Head of caudate nucleus (tissue), 42 donors: ENCODE measurements at places on chromosomes 4 and X.

DNA sequence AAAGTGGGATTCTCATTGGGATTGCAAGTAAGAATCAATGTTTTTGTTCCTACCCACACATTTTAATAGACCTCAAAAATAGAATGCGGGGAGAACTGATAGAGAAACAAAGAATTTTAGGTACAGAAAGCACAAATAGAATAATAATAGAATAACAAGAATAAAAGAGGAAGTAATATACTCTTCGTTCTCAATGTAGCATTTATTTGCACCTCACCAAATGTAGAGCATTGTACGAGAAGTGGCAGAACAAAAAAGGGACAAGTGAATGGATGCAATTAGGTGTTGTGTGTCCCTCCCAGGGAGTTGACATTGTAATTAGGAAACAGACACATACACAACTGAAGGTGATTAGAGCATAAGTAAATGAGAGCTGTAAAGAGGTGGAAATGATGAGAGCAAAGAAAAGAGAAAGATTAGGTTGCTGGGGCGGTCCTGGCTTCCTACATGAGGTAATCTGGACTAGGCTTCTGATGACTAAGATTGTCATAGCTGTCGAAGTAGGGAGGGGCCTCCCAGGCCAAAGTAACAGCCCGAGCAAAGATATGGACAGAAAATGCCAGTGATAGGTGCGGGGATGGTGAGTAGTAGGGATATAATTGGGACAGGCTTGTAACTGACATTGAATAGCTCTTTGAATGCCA lies 10.4 kb downstream of the RAB9A start:
- DNase-seq, result no peak

DNA sequence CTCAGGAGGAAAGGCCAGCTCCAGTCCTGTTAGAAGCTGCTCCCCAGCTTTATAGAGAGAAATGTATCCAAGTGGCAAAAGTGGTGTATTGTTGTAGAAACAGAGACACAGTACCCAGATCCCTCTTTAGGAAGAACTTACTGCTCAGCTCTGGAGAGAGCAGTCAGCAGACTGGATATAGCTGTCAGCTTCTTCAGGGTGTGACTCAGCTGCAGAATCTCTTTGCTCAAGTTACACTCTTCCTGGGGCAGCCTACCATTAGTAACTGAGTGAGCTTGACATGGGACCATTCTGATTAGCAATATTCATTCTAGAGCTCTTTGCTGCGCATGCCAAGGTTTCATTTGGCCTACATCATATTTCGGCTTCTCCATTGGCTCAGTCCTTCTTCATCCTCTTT lies 40.5 kb downstream of the ATP1B4 start:
- DNase-seq, result no peak

- DNase-seq, result no peak
These were observed 14.3 kb upstream of the TDO2 start for GRCh38 chr4:155889031-155889793.

DNA sequence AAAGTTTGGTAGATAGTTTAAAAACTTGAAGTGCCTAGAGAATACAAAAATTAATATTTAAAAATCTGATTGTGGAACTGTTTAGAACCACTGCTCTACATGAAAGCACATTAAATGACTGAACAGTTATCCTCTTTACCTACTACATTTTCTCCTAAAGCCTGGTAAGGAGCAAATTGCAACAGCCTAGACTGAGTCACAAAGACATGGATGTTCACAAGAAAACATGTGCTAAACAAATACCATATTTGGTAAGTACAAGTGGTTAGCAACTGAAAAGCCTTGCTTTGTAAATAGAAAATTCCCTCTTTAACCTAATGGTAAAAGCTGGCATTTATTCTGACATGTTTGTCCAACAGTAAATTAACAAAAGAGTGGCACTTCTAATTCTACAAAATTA lies 203.1 kb downstream of the FBXO8 start:
- no peak for DNase-seq

- DNase-seq, result no peak
These were observed 254.2 kb downstream of the NAF1 start for GRCh38 chr4:162912482-162912881.

- DNase-seq, result no peak
These were observed 197.5 kb downstream of the CCNG2 start for GRCh38 chr4:77354550-77354949.

GRCh38 chr4:69793732-69794131 lies 33.3 kb upstream of the SULT1B1 start:
- no peak for DNase-seq

- no peak for DNase-seq
These were observed 10.3 kb downstream of the AKAP17A start for GRCh38 chrX:1601768-1602085.

GRCh38 chrX:132853040-132853439 lies 105.4 kb downstream of the HS6ST2 start:
- no peak for DNase-seq

GRCh38 chr4:56424697-56425514 lies 10.5 kb downstream of the PPAT start:
- no peak for DNase-seq

GRCh38 chr4:88341227-88342192 lies 37.1 kb upstream of the HERC6 start:
- no peak for DNase-seq

DNA sequence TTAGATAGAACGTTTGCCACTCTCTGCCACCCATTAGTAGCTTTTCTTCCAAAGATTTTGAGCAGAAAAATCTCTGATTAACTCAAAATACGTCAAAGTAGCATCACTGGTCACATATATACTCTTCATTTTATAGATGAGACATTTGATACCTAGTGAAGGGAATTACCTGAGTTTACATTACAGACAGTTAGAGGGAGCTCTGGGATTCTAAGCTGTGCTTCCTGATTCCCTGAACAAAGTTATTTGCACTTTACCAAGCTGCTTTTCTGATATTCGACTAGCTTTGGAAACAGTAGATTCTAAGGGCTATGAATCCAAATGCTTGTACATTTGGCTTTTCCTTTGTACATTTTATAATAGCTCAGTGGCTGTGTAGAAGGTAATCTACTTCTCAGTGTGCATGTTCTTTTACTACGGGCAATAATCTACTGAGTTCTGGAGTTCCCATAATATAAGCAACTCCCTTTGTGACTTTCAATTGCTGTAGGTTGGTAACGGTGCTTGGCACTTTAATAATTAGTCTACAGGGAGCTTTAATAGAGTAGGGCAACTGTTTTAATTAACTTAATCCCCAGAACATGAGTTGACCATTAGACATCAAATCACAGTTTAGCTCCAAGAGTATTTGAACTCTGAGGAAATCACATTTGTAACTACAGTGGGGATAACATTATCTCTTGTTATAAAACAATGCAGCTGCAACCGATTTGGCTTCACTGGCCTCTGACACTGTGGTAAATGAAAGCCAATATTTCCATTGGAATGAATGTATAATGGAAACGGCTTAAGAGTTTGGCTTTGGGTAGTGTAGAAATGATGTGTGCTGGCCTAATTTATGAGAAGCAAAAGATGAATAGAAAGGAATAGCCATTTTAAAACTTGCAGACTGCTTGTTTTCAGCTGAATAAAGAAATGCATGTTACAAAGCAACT lies 1602.4 kb downstream of the STIM2 start:
- DNase-seq, result no peak

GRCh38 chr4:155568641-155569220 lies 97.9 kb upstream of the GUCY1A1 start:
- DNase-seq, result no peak

DNA sequence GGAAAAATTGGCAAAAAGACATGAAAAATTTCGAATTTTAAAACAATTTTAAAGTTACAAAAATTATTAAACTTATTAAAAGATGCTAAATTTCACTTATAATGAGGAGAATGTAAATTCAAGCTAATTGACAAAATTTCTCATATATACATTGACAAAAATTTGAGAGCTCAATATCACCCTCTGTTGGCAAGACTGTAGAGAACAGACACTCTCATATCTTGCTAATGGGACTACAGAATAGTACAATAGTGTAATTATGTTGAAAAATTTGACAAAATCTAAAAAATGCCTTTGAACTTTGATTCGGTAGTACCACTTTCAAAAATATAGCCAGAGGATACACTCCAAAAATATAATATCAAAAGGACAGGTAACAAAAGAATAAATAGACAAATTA lies 29.8 kb downstream of the DCAF8L2 start:
- DNase-seq, result no peak

GRCh38 chr4:169229571-169230028 lies 41.2 kb downstream of the SH3RF1 start:
- DNase-seq, result no peak

- DNase-seq, result no peak
These were observed 54.9 kb upstream of the STX18 start for GRCh38 chr4:4596720-4597119.

GRCh38 chr4:110704748-110705439 lies 82.0 kb upstream of the PITX2 start:
- DNase-seq, result no peak

DNA sequence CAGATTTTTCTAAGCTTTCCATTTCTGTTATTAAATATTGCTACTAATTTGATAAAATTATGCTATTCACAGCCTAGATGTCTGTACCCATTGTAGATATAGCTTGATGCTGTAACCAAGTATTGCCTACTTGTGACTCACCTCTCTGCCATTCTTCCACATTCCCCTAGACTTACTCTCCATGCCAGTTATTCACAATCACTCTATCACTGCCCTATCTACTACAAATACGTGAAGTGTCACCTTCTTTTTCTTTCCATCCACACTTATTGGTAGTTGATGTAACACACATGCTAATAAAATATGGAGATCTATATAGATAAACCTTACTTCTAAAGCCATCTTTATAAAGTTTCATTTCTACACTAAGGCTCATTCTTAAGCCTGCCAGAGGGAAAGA lies 179.4 kb upstream of the PACRGL start:
- no peak for DNase-seq

DNA sequence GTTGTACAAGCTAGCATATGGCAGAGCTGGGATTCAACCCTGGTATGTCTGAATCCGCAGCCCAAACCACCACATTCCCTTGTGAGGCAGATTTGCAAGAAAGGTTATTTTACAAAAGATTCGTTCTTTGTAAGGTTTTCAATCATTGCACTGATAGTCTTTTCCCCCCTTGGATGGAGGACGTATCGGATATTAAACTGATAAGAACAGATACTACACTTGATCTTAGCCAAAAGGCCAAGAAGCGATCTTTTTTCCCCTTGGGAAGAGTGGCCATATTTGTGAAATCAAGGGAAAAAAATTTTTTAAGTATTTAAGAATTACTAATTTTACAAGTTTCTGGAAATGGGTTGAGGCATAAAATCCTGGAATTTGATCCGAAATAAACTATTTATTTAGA lies 34.4 kb upstream of the MSMO1 start:
- no peak for DNase-seq

DNA sequence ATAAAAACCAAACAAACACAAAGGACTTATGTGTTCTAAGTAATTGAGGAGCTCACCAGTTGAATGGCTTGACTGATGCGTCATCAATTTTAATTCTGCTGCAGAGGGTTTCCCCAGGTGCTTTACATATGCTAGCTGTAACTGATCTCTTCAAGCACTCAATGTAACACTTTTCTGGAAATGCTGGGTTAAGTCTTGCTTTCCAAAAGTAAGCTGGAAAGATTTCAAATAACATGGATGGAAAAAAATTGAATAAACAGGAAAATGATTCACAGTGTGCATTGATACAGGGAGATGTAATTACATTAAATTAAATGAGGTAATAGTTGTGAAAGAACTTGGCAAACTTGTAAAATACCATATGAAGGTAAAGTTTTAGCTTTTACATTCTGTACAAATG lies 186.7 kb upstream of the WDFY3 start:
- DNase-seq, result no peak

GRCh38 chrX:84340968-84341367 lies 153.0 kb upstream of the RPS6KA6 start:
- no peak for DNase-seq

GRCh38 chrX:153414856-153415510 lies 3.7 kb downstream of the ZFP92 start:
- no peak for DNase-seq

DNA sequence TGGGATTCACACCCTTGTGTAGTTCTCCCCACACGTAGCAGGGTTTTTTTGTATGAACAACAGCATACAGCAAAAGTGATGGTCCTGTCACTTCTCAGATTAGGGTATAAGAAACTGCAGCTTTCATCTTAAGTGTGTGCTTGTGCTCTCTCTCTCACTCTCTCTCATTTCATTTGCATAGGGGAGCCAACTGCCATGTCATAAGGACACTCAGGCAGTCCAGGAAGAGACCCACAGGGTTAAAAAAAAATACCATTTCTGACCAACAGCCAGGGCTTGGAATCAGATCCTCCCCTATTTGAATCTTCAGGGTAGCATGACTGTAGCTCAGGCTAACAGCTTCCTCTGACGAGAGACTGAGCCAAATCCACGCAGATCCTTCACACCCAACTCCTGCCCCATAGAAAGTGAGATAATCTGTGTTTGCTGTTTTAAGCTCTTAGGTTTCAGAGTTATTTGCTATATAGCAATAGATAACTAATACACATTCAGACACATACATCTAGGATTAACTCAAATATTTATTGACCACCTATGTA lies 331.2 kb downstream of the PAPSS1 start:
- DNase-seq, result no peak

GRCh38 chrX:105715746-105716145 lies 106.6 kb upstream of the NRK start:
- no peak for DNase-seq

DNA sequence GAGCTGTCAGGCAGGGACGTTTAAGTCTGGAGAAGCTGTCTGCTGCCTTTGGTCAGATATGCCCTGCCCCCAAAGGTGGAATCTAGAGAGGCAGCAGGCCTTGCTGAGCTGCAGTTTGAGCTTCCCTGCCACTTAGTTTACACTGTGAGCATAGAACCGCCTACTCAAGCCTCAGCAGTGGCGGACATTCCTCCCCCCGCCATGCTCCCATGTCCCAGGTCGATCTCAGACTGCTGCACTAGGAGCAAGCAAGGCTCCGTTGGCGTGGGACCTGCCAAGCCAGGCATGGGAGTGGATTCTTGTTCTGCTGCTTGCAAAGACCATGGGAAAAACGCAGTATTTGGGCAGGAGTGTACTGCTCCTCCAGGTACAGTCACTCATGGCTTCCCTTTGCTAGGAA lies 24.3 kb downstream of the PLK4 start:
- no peak for DNase-seq

DNA sequence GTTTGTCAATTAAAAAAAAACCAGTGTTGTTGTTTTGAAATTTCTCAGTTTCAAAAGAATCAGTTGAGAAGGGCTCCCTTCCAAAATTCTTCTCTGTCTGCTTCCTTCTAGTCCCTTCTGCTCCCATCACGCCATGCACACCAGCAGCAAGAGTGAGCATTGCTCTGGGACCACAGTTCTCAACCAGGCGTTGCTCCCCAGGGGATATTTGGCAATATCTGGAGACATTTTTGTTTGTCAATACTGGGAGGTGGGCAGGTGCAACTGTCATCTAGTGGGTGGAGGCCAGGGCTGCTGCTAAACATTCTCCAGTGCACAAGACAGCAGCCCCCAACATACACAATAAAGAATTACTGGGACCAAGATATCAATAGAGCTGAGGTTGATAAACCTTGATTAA lies 74.8 kb upstream of the EGFL6 start:
- DNase-seq, result no peak

DNA sequence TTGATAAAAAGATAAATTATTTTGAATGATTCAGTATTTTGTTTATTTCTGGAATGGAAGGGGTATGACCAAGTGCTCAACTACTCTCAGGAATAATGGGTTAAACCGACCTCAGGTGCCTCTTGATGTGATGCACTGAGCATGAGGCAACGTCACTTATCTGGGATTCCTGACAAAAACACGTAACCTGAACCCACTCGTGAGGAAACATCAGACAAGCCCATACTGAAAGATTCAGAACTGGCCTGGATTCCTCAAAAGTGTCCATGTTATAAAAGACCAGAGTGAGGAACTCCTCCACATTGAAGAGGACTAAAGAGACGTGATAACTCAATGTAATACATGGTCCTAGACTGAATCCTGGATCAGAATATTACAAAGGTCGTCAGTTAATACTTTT lies 144.0 kb downstream of the FNIP2 start:
- no peak for DNase-seq
